Activated T-cell treated with anti-CD3 and anti-CD28 coated beads for 4 hours (primary cell): ENCODE measurements at places on chromosomes 6 and 20.

GRCh38 chr6:149049230-149049629, 268.3 kb upstream of the TAB2 start:
- no peak for DNase-seq

DNA sequence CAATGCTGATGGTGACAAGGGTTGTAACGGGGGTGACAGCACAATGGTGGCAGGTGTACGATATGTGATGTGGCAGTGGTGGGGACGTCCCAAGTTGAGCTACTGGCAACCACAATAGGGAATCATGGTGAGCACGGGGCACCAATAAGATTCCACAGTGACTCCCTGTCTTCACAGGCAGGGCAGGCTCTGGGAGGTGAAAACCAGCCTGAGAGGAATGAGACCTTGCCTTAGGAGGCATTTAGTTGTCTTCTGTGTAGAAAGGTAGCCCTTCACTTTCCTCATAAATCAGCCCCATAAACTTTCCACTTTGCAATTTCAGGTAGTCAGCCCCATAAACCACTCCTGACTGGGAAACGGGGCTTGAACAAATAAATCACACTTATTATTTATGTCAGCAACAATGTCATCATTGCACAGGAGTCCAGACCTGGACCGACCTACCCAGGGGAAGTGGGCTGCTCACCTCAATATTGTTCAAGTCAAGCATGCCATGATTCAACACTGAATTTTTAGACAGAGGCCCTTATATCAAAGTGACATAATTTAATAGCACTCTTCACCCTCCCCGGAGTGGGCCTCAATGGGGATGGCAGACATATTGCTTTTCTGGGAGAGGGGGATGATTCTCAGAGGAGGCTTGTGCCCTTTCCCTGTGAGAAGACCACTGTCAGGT, 150.8 kb downstream of the CDC5L start:
- DNase-seq: no peak

- DNase-seq: no peak
Measured at GRCh38 chr20:11569163-11569562, 348.5 kb upstream of the BTBD3 start.

DNA sequence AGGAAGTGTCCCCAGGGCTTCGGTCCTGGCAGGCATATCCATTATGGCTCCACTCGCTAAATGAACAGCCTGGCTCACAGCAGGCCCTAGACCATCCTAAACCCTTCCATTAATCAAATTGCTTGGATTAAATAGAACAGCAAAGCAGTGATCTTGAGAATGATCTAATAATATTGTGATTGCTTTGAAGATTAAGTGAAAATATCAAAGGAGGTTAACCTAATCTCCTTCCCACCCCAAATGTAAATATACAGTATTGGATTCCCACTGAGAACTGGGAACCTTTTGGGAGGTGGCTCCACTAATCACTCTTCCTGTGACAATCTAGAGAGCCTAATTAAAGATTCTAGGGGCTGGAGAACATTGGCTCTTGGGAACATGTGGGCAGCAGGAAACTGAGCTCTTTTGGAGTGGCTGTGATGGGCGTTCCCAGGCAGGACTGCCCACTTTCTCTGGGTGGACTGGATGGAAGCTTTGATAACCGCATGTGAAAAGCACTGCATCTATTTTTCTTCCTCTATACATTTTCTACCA, 68.3 kb upstream of the FRMD1 start:
- no peak for DNase-seq

GRCh38 chr6:110055387-110055735, 77.2 kb downstream of the GPR6 start:
- no peak for DNase-seq

- no peak for DNase-seq
Measured at GRCh38 chr20:60313191-60313590, 355.0 kb downstream of the CDH26 start.

DNA sequence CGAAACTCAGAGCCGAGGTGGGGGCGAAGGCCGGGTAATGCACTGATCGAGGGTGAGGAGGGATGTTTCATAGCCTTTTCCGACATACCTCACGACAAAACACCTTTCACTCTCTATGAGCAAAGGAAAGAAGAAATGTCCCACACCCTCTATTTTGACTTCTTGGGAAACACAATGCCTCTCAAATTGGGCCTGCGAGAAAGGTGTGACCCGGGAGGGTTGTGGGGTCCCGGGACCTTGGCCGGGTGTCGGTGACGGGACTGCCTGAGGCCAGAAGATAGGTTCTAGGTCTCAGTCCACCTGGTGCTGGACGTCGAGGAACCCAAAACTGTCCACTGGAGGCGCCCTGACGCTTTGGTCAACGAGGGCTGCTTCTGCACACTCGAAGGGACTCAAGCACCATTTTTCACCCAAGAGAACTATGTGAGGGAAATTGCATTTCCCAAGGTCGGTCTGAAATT, 41.1 kb upstream of the OSTM1 start:
- DNase-seq: no peak

DNA sequence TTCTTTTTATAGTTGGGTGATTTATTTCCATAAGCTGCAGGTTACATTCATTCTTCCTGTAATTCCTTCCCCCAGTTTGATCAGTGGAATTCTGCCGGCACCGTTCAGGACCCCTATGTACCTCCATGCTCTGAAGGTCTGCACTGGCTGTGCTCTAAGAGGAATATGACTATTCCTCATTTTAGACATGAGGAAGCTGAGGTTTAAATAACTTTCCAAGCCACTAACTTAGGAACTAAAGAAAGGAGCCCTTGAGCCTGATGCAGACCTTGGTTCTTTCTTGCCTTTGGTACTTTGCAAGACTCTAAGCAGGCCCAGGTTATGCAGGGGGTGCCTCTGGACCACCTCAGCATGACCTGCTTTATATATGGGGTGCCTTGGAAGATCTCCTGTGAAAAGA, 318.5 kb downstream of the QKI start:
- no peak for DNase-seq

- no peak for DNase-seq
Measured at GRCh38 chr20:17202030-17202429, 24.8 kb upstream of the PCSK2 start.

GRCh38 chr6:127117979-127118297, 533 bp upstream of the RSPO3 start:
- no peak for DNase-seq

DNA sequence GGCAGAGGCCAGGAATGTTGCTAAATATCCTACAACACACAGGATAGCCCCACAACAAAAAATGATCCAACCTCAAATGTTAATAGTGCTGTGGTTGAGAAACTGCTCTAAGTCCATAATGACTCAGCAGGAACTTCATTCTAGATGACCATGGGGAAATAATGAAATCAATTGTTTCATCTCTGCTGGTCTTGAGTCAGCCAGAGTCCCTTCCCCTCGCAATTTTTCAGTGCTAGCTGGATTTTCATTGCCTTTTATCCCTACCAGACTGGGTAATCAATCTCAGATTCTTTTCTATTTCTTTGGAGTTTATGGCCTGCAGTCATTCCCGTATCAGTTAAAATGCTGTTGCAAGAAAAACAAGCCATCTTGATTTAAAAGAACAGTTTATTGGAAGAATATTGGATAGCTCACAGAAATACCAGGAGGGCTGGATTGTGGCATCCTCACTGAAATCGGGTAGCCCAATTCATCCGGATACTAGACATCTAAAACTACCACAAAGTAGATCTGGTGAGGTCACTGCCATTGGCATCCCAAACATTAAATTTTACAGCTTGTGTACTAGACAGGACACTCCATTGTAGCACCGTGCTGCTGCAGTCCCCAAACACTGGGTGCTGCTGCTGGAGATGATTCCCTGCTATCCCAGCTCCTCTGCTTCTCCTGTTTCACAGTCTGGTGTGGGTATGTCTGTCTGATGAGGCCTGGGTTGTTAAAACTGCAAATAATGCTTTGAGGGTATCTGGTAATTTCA, 30.3 kb upstream of the POPDC3 start:
- DNase-seq: no peak

DNA sequence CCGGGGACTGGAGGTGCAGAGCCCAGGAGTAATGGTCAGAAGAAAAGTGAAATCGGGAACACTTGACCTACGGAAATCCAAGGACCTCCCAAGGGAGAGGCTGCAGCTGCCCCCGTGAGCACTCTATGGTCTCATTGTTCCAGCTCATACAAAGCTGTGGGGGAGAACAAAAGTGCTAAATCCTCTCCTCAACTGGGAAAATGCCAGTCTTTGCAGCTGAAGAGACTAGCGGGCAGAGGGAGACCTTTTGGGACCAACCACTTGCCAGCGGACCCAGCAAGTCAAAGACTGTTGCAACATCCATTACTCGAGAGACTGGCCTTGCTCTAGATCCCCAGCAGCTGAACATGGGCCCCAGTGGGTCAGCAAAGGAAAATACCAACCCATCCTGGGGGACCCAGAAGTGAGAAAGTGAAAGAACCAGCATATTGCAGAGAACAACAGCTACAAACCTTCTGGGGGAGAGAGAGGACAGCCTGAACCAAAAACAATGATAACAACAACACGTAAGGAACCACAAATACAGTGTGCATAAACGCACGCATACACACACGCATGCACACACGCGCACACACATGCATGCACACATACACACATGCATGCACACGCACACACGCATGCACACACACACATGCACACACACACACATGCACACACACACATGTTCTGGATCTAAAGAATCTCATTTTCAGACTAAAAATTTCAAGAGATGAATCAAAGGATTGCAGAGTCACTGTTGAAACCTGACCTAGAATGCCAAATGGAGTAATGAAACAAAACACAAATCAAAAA, 24.7 kb upstream of the ELMO2 start:
- DNase-seq: no peak

DNA sequence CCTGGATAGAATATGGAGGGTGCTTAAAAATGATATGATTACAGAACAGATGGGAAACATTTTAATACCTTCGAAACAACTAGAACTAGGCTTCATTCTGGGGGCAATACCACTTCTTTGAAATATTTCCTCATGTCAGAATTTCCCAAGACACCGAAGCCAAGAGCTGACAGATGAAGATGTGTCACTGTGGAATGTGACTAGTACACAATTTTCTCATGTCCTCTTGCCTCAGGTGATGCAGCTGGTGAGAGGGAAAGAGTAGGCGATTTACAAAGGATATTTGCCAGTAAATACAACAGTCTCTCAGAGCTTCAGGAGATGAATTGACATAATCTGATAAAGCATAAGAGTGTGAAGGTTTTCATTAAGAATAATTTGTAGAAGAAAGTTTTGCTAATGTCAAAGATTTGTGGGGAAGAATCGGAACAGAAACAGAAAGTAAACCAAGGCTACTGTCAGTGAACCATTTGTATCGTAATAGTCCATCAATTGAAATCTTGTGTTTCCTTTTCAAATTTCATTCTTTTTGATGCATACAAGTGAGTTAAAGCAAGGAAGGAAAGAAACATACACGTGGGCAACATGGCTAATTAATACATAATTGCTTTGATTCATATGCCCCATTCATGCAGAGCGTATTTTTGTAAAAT, 164.7 kb upstream of the CCN2 start:
- no peak for DNase-seq

DNA sequence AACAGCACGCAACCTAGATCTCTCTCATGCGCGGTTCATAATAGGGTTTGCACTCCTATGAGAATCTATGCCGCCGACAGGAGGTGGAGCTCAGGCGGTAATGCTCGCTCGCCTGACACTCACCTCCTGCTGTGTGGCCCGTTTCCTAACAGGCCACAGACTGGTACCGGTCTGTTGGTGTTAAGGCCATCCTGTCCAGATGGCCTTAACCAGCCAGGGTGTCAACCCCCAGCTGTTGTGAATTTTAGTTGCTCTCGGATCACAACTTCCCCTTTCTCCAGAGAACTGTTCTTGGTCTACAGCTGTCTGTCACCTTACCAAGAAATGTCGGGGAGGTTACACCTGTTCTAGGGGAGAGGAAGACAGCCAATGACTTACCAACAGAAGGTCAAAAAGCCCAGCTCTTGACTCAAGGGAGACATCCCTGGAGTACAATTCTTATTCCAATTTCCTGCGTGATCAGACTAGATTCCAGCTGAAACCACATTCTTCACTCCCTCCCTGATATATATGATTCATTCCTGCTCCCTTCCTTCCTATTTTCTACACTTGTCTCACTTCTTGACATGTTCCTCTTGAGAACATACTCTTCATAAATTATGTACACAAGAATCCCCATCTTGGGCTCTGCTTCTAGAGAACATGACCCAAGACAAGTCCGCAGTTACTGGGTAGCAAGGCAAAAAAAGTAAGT, 23.1 kb upstream of the DNAAF9 start:
- DNase-seq: no peak

DNA sequence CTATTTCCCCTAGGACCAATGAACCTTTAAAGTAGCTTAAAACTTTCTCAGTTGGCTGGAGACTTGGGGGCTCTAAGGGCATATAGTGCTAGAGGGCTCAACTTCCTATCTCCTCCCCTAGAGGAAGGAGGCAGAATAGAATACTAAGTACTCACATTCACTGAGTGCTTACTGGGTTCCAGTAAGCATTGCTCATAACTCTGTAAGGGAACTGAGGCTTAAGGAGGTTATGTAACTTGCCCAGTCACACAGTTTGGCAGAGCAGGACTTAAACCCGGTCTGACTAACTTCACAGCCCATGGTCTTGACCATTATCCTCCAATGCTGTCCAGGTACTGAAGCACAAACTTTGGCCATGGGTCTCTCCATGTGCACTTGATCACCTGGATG, 12.5 kb downstream of the SESN1 start:
- no peak for DNase-seq

DNA sequence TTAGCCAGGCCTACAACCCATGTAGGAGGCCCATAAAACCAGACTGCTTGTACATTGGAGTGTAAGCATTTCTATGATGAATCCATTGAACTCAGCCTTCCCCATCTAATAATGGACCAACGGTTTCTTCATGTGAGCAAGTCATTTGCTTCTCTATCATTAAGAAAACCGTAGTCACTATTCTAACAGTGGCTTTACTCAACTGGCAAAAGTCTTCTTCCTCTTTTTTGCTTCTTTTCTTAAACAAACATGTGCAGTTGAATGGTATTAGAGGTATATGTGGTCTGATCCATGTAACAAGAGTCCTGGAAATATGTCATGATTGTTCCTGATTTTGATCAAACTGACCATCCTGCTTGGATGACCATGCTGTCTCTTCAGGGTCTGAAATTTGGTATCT, 132.4 kb upstream of the STXBP5 start:
- no peak for DNase-seq

DNA sequence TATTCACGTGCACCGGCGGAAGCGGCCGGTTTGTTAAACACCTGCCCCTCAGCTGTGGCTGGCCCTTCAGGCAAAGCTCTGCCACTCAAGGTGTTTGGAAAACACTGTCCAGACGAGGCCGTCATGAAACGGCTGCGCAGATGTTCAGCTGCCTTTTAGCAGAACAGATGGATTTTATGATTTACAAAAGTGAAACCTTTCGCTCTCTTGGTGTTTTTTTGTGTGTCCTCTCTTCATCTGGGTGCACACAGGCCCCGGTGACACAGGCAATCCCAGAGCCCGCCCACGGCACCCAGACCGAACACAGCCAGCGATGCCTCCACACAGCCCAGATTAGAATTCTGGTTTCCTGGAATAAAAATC, 397.0 kb downstream of the SMOC2 start:
- no peak for DNase-seq

- no peak for DNase-seq
Measured at GRCh38 chr6:89475101-89475500, 42.1 kb downstream of the ANKRD6 start.
